NCI-H1105 (cell line): ENCODE measurements at places on chromosomes 16 and 17.

- DNase-seq: no peak
These were observed 30.2 kb upstream of the MRPS23 start for GRCh38 chr17:57880086-57880456.

- no peak for DNase-seq
These were observed 267.6 kb upstream of the SDK2 start for GRCh38 chr17:73911726-73912372.

DNA sequence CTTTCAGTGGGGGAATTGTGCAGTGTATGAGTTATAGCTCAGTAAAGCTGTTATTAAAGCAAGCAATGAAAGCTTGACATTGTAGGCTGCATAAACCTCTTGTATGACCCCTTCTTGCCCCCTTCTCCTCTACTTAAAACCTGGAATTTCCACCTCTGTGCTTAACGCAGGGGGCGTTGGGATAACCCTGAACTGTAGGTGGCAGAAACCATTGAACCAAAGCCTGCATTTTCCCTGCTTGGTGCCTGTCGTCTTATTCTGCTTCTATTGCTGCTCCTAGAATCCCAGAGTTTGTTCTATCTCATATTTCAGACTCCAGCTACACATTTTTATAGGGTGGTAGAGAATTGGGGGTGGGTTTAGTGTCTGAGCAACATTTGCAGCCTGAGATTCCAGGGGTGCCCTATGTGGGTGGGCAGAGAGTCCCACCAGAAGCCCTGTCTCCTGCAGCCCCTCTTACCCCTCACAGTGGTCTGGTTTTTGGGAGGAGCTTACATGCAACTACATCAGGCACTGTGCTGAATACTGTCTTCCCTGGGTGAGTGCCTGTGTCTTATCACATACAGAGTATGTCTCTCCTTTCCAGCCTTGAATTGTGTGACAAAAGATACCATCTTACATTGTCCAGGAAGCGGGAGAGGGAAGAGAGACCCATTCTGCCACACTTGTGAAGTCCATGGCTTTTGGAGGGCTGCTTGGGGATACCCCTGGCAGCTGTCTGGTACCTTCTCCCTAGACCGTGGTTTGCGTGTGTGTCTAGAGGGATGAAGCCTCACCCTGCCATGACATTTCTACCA lies 407.7 kb upstream of the EEF2KMT start:
- no peak for DNase-seq

DNA sequence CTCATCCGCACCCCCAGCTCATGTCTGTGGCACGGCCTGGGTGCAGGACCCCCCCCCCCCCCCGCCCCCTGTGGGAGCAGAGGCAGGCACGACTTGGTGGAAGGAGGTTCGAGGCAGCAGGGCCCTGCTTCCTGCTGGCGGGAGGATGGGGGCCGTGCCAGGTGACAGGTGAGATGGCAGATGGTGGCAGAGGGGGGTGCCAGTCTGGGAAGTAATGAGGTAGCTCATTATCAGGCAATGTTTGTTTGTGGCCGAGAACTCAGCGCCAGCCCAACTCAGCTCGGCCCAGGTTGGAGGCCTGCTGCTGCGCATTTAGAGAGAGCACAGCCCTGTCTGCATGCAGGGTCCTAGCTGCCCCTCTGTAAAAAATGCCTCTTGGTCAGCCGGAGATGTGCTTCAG lies 40.1 kb upstream of the JPH3 start:
- peak; percentile 22 for DNase-seq

DNA sequence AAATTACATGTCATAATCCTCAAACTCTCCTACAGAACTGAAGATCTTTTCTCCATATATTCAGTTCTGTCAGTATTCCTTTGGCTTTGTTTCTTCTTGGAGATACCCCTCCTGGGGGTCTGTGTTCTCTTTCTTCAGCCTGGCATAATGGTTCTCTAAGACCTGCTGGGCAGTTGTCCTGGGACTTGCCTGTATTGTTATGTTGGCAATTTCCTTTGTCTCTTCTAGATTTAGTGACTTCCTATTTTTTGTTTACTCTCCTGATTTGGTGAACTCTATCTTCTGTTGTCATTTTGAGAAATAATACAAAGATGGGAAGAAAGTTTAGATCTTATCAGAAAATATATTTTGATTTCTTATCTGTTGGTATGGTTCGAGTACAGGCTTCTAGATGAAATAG lies 127.8 kb downstream of the GOSR1 start:
- DNase-seq: no peak

DNA sequence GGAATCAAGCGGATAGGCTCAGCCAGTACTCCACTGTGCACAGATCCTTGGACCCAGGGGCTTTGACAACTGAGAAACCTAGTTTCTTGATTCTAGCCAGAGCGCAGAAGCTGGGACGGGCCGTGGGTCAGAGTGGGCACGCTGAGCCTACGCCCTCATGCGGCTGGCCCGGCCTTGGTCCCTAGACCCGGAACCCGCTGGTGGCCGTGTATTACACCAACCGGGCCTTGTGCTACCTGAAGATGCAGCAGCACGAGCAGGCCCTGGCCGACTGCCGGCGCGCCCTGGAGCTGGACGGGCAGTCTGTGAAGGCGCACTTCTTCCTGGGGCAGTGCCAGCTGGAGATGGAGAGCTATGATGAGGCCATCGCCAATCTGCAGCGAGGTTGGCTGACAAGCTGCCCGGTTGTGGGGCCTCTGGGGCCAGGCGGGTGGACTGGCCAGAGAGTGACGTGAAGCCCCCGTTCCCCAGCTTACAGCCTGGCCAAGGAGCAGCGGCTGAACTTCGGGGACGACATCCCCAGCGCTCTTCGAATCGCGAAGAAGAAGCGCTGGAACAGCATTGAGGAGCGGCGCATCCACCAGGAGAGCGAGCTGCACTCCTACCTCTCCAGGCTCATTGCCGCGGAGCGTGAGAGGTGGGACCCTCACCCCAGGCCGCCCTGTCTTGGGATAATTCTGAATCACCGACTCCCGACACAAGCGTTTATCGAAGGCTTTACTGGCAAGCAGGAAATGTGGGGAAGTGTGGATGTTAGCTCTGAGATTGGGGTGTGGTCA lies 946 bp downstream of the STUB1 start:
- no peak for DNase-seq

DNA sequence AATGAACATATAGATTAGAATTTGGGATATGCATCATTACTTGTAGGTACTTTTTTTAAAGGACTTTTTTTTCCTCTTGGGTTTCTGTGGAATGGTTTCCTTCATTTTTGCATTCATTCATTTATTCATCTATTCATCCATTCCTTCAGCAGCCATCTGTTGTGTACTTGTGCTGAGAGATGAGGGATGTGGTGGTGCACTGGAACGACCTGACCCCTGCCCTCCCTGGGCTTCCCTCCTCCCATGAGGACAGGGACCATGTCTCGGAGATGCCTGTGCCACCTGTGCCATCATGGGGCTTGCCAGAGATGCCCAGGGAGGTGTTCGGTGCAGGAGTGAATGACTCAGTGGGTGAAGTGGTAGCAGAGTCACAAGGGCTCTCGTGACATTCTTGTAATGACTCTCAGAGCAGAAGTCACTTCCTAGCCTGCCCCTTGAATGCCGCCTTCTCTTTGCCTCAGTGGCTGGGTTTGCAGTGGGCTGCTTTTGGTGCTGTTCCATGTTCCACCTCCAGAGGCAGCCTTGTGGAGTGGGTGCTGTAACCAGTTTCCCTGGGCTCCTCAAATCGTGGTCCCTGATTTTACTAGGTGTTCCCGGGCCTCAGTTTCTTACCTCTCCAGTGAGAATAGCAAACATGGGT lies 43.9 kb downstream of the CLEC16A start:
- no peak for DNase-seq

DNA sequence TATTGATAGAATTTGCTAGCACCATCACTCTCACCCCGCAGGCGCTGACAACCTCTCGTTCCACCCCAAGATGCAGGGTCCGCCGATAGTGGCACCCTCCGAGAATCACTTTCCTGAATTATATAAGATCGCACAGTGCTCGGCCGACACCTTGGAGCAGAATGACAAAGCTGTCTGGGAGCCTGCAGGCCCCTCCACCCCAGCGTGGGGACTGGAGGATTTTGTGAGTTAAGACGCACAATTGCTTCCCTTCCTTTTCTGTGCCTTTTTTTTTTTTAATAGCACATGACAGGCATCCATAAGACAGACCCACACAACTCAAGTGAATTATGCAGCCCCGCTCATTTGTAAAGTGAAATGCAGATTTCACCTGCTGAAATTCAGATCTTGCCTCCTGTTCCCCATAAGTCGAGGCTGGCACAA lies 155.3 kb downstream of the C16orf78 start:
- no peak for DNase-seq

GRCh38 chr17:43627653-43628052 lies 34.1 kb downstream of the MEOX1 start:
- DNase-seq: no peak

- DNase-seq: no peak
These were observed 361.7 kb upstream of the TNRC6C start for GRCh38 chr17:77596491-77597417.

DNA sequence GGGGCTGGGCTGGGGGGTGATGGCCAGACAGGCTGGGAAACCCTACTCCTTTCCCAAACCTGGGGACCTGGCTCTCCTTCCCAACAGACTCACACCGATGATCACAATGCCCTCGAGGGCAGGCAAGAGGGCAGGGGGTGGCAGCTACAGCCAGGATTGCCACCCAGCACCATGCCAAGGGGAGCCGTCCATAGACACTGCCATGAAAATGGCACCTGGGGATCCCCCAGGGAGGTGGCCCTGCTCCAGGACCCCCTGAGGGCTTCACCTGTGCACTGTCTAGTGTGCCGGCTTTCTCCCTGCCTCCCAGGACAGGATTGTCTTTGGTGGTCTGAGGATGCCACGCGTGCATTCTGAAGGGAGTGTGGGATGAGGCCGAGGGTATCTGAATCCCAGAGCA lies 24.6 kb downstream of the RPH3AL start:
- no peak for DNase-seq

GRCh38 chr16:79334127-79334526 lies 266.4 kb downstream of the MAF start:
- DNase-seq: no peak

DNA sequence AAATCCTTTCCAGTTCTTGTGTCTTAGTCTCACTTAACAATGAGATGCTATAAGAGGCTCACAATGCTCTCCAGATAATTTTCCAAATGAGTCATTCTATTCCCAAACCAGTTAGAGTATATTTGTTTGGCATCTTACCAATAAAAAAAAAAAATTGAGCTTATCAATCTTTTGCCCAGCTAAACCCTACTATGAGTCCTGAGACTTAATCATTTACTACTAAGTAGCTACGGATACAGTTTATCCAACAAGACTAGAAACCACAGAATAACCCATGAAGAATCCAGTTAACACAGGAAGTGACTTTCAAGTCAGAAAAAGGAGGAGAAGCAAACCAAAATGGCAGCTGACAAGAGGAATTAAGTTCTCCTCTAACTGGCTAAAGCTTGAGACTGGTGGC lies 330.3 kb upstream of the XYLT1 start:
- DNase-seq: no peak

DNA sequence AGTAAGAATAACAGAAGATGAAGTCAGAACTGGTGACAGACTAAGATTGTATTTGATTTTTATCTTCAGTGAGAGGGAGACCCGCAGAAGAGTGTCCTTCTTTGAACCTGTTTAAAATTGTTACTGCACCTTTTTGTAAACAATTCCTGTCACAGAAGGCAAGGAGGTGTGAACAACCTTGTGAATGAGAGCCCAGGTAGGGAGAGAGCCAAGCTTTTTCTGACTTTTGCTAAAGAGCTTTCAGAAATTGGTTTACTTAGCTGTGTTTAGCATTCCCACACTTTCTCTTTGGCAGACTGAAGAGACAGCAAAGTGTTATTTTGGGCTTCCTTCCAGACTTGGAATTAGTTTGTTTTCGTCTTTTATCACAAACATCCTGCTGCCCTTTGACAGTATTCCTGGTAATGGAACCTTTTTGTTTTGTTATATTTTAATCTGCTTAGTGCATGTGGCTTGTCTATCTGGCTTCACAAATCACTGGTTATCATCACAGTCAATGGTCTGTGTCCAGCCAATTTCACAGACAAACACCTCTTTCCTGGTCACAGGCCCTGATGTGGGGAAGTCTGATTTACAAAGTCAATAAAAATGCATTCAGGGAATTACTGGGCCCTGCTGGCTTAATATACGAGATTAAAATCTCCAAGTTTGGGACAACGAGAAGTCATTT lies 85.7 kb upstream of the HS3ST2 start:
- DNase-seq: no peak

- DNase-seq: no peak
These were observed 17.7 kb upstream of the MEOX1 start for GRCh38 chr17:43679401-43679800.

GRCh38 chr17:82750241-82750908 lies 1.5 kb upstream of the TBCD start:
- DNase-seq: no peak

DNA sequence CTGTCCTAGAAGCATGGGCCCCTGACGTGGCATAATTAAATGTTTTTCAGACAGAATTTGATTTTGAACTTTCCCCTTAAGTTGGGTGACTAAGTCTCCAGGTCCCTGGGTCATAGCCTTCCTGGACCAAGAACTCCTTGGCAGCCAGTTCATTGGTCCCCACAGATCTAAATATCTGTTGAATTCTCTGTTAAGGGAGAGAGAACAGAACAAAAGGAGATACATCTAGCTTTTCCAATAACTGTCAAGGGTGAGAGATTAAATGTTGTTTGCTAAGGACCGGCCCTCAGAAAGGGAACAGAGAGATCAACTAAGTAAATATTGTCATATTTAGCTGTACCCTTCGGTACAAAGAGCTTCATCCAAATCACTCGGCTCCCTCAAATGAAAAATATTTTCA lies 78.2 kb upstream of the NOL11 start:
- no peak for DNase-seq

DNA sequence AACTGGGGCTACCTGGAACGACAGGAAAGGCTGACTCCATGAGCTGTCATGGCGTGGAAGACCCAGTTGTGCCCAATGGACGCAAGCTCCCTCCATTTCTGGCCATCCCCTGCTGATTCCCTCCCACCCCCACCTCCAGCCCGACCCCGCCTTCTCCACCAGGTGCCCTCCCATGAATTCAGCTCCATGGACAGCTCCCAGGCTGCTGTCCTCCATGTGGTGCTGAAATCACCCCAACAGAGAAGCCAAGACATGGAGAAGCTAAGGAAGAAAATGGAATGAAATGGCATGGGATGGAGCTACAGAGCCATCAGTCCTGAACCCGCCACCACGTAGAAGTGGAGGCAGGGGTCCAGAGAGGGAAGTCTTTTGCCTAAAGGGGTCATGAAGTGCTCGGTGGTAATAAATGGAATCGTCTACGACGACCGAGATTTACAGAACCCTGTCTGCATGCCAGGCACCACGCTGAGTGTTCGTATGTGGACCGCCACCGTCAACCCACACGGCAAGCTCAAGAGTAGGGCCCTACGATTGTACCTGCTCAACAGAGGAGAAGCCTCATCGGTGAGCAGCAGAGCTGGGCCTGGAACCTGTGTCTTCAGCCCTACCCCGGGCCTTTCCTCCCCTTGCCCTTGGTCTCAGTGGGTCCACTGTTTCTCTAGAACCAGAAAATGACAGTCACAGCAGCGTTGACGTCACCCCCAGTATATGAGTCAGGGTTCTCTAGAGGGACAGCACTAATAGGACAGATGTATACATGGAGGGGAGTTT lies 9.3 kb upstream of the ZC3H18 start:
- no peak for DNase-seq

GRCh38 chr17:28717578-28718332 lies at the start of gene RAB34:
RAB34 (minus strand) TSS chr17:28717868; CDS start chr17:28717266, 602 bp downstream.
- DNase-seq: no peak
